ENCODE measurements at places on chromosomes 3 and 15.

- no peak for DNase-seq
Measured at GRCh38 chr3:194161131-194162045, 25.4 kb downstream of the HES1 start.

DNA sequence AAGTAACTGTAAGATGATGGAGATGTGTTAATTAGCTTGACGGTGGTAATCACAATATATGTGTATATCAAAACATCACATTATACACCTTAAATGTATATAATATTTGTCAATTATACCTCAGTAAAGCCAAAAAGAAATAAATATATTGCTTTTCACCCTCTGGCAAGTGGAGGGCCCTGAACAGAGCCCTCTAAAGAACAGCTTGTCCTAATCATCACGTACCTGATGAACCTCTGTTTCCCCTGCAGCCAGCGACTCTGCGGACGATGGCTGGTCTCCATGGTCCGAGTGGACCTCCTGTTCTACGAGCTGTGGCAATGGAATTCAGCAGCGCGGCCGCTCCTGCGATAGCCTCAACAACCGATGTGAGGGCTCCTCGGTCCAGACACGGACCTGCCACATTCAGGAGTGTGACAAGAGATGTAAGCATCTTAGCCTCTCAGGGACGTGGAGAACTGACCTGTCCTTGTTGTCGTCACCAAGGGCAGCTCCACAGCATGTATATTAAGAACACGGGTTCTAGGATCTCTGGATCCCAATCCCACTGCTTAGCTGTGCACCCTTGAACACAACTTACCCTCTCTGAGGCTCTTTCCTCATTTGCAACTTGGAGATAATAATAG is 6.3 kb downstream of the THBS1 start:
- no peak for DNase-seq

- peak; percentile 49 for DNase-seq
Measured at GRCh38 chr3:184786280-184786941, 25.6 kb upstream of the VPS8 start.

DNA sequence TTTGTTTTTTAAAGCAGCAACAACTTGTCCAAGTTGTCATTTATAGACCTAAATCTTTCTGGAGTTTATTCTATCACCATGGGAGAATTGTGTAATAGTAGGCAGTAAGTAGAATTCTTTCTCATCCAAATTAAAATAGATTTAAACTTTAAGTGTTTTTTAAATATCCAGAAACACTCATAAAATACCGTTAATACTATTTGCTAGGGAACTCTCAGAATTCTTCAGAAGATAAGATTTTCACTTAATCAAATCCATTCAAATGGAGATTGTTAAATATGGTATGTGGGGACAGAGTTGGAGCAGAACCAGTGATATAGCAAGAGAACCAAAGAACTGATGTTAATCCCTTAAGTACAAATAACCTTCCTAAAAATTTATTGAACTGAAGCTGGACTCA is 71.0 kb downstream of the ARIH1 start:
- DNase-seq = no peak

GRCh38 chr3:135089451-135089850 is 294.4 kb downstream of the EPHB1 start:
- DNase-seq = no peak

- no peak for DNase-seq
Measured at GRCh38 chr3:30810625-30811024, 83.8 kb downstream of the GADL1 start.

DNA sequence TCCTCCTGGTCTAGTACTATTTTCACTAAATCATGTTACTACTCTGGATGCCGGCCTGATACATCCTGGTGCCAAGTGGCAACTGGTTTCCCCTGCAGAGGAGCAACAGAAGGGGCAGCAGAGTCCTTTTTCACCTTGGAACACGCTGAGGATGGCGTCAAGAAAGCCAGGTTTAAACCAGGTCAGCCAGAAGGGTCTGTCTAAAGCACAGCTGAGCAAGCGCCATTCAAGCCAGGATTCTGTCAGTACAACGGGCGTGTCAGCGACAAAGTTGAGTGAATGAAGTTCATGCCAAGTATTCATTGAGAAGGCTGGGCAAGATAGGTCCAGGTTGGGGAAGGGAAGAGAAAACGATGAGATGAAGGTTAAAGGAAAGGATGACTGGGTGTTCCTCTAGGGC is 88.2 kb downstream of the FBN1 start:
- DNase-seq = no peak

DNA sequence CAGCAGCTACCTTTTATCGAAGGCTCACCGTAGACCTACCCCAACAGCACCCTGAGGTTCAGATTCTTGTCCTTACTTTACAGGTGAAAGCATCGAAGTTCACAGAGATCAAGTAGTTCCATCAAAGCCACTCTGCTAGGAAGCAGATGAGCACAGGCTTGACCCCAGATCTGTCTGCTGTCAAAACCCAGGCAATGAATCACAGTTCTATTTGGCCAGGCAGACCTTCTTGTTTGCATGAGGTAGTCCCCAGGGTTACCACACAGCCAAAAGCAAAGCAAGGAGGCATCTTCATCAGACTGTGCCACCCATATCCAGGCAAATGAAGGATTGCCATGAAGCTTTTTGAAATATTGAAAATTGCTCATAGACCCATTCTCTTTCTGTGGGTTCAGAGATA is 33.0 kb downstream of the HES1 start:
- no peak for DNase-seq

DNA sequence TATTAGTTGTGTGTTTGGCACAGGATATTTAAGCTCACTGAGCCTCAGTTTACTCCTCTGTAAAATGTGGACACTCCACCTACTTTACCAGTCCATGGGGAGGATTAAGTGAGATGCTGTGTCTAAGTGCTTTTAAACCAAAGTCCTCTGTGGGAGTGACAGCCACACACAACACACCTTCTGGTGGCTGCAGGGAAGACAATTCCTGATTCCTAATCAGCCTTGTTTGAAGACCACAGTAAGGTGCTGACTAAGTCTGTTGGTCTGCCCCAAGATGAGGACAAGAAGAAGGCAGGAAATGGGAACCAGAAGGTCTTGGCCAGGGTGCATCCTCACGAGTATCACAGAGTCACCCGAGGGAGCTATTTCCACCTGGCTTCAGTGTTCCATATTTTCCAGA is 52.3 kb downstream of the EPHB1 start:
- no peak for DNase-seq

- no peak for DNase-seq
Measured at GRCh38 chr15:73914145-73914544, 12.1 kb upstream of the LOXL1 start.

GRCh38 chr15:31799715-31800321 is 230.5 kb upstream of the CHRNA7 start:
- DNase-seq = no peak

- DNase-seq = no peak
Measured at GRCh38 chr15:100902436-100903167, 16.6 kb upstream of the LRRK1 start.

DNA sequence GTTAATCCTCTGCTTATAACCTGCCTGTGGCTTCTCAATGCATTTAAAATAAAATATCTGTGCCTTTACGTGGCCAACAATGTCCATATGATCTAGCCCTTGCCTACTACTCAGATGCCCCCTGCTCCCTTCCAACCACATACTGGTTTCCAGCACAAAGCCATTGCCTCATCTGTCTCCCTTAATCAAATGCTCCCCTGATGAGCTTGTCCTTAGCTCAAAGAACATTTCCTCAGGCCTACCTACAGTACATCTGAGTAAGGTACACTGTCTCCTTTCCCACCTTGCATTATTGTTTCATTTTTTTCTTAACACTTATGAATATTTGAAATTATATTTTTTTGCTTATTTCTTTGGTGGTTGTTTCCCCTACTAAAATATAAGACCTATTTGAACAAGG is 5.9 kb upstream of the TSC22D2 start:
- no peak for DNase-seq

- DNase-seq = no peak
Measured at GRCh38 chr3:160210799-160211221, 14.4 kb upstream of the C3orf80 start.

GRCh38 chr15:69491038-69491505 is 38.5 kb downstream of the RPLP1 start:
- DNase-seq = no peak

DNA sequence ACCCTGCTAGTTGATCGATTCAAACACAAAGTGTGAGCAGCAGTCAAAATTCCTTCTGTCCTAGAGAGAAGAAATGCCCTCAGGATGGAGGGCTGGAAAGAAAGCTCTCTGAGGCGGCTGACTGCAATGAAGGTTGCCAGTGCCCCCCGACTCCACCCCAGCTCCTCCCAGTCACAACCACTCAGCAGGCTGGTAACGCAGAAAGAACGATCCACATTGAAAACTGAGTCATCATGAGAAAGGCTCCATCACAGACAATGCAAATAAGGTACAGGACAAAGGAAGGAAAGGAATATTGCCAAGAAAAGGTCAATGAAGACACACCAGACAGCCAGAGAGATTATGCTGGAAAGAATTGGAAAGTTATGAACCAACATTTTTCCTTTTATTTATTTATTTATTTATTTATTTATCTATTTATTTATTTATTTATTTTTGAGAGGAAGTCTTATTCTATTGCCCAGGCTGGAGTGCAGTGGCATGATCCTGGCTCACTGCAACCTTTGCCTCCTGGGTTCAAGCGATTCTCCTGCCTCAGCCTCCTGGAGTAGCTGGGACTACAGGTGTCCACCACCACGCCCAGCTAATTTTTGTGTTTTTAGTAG is 17.4 kb upstream of the VGLL4 start:
- DNase-seq = no peak

- DNase-seq = no peak
Measured at GRCh38 chr3:71525391-71525790, 58.1 kb downstream of the FOXP1 start.

GRCh38 chr3:44885618-44886017 is 11.2 kb downstream of the TGM4 start:
- no peak for DNase-seq

GRCh38 chr3:66885326-66886000 is 112.6 kb upstream of the KBTBD8 start:
- no peak for DNase-seq

GRCh38 chr3:70854108-70854507 is 541.7 kb upstream of the MDFIC2 start:
- no peak for DNase-seq

DNA sequence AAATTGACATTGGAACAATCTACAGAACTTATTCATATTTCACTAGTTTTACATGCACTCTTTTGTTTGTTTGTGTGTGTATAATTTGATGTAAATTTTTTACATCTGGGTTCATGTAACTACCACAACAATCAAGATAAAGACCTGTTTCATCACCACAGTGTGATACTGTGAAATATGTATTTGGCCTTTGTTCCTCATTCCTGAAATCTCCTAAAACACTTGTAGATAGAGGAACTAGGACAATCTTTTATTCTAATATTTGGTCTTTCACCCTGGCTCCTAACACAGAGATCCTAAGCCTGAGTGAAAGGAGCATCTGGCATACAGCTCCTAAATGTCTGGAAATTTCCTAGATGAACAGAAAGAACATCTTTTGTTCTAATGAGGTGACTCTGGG is 155.0 kb upstream of the GPR149 start:
- DNase-seq = no peak

GRCh38 chr3:115187149-115187757 is 40.2 kb upstream of the ZBTB20 start:
- no peak for DNase-seq

GRCh38 chr15:91186904-91187656 is 87.0 kb downstream of the SV2B start:
- peak; percentile 33 for DNase-seq

- DNase-seq = no peak
Measured at GRCh38 chr3:70947579-70947978, 635.1 kb upstream of the MDFIC2 start.

- DNase-seq = no peak
Measured at GRCh38 chr3:154614601-154615000, 184.6 kb upstream of the GPR149 start.

- no peak for DNase-seq
Measured at GRCh38 chr3:29429055-29429679, 148.3 kb downstream of the RBMS3 start.

DNA sequence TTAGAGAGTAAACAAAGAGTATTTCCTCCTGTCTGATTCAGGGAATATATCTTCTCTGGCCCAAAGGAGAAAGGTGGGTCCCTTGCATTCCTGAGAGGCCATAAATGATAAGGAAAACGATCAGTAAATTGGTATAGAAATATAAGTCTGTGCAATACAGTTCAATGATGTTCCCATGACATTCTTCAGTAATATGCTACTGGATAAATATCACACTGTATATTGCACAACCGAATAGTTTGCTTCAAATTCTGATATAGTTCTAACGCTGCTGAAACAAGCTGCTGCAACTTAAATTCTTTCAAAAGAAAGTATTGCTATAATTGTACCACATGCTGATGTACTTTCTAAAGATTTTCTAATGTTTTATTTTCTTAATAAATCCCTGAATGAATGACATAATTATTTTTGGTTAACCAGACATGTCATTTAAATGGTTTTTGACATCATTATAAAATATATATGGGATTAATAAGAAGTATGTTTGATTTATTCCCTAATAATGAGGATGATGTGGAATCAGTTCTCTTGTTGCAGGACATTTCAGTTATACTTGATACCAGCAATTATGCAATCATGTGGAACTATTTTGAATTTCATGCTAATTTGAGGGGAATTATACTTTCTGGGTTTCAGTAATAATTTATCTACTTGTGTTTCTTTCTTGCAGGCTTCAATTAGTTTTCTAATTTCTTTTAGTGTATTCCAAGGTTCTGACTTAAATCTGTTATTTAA is 44.9 kb downstream of the FGF7 start:
- DNase-seq = no peak

- DNase-seq = no peak
Measured at GRCh38 chr3:125260158-125260557, 47.6 kb upstream of the SLC12A8 start.

DNA sequence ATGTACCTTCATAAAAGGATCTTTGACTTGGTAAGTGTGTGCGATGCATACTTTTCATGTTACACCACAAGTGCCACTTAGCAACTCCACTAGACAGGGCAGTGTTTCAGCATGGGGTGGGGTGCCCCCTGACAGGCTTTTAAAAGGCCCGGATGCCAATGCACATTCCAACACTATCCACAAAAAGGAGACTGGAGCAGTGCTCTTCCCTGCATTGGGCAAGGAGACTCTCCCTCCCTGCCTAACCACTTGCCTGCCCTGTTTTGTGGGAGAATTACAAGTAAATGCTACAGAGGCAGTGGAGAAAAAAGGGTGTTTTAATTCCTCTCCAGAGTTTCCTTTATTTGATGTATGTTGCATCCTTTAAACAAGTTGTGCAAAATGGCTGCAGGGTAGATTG is 1.7 kb upstream of the RARB start:
- no peak for DNase-seq

DNA sequence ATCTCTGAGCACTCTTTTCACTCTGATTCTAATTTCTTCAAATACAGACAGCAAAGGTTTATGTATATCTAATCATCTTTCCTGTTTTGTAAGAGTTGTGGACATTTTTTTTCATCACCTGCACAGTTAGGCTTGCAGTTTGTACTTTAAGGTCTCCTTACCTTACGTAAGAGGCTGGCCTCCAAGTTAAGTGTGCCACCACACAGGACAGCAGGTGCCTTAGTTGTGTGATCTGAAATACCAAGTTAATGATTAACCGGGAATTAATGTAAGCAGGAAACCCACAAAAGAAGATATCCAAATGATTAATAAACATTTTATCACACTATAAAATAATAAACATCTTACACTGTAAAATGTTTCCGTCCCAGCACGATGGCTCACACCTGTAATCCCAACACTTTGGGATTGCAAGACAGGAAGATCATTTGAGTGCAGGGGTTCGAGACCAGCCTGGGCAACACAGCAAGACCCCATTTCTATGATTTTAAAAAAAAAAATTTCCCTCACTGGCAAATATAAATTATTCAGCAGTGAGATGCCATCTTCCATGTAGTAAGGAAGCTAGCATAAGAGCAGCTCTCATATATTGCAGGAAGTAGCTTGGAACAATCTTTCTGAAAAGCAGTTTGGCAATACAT is 87.7 kb upstream of the LIMD1 start:
- no peak for DNase-seq
